ENCODE measurements at places on chromosomes 11 and 22.

- H3K27me3 ChIP-seq, result peaks cover 64% of the 10 kb centered on the region
- H3K36me3 ChIP-seq, result no peaks in the 10 kb centered on the region
- no peak overlapping the region for H3K4me3 ChIP-seq
- H3K4me1 ChIP-seq, result peaks cover 14% of the 10 kb centered on the region
- H3K27ac ChIP-seq, result no peak overlapping the region
- no peak for DNase-seq
Measured at GRCh38 chr11:1793081-1793480, 29.4 kb upstream of the CTSD start.

DNA sequence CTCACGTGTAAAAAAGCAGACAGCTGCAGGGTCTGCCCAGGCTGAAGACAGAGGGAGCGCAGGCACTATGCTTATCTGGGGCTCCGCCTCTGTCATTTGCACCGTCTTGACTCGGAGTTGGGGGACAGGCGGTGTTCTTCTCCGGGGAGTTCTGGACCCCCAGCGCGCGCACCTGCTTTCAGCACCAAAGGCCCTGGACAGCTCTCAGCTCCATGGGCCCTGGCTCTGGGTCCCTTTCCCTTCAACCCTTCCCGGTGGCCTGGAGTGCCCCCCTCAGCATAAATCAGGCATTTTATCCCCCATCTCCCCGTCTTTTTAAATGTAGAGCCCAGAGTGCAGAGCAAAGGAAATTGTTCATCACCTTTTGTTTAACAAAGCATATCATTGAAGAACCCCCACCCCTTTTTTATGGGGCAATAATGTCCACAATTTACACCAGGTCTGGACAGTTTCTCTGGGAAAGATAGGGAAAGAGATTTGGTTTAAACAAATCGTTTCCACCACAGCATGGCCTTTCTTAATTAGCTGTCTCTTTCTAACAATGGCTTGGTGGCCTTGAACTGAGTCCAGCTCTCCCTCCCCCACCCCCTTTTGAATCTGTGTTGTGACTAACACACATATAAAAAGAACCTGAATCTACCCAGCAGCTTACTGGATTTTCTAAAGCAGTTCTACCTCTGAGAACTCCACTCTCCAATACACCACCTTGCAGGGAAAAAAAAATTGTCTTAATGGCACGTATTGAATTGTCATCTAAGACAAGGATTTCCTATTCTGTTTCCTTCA, 1.7 kb downstream of the SEZ6L start:
- peaks cover 5% of the 10 kb centered on the region for H3K4me1 ChIP-seq
- peaks cover 60% of the 10 kb centered on the region for H3K27me3 ChIP-seq
- no peak overlapping the region for H3K27ac ChIP-seq

DNA sequence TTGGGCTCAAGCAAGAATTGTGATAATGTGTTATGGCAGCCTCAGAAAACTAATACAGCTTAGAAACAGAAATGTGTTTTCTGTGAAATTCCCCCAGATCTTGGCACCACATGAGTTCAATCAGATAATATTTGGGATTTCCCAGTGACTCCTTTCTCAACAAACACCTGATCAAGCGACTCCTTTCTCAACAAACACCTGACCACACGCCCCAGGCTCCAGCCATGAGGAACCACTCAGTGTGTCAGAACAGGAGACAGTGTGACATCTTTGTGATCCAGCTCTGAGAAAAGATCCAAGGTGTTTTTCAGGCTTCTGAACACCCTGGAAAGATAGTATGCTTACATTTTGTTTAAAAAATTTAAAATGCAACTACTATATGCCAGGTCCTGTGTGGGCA, 1.9 kb upstream of the UVRAG start:
- DNase-seq, result no peak
- no peak overlapping the region for H3K4me3 ChIP-seq
- peaks cover 20% of the 10 kb centered on the region for H3K27me3 ChIP-seq
- H3K36me3 ChIP-seq, result no peaks in the 10 kb centered on the region
- H3K4me1 ChIP-seq, result peaks cover 13% of the 10 kb centered on the region

- H3K4me3 ChIP-seq, result no peak overlapping the region
- no peak for DNase-seq
- H3K4me1 ChIP-seq, result peaks cover 7% of the 10 kb centered on the region
- H3K27me3 ChIP-seq, result no peaks in the 10 kb centered on the region
Measured at GRCh38 chr11:10599388-10600175, 31.1 kb upstream of the LYVE1 start.

- no peaks in the 10 kb centered on the region for H3K36me3 ChIP-seq
- H3K27ac ChIP-seq, result no peak overlapping the region
- no peak for DNase-seq
- no peaks in the 10 kb centered on the region for H3K4me1 ChIP-seq
Measured at GRCh38 chr11:134727204-134727603, 315.2 kb upstream of the B3GAT1 start.

GRCh38 chr11:107392611-107393010, 65.0 kb downstream of the CWF19L2 start:
- H3K27ac ChIP-seq, result no peak overlapping the region
- H3K27me3 ChIP-seq, result no peaks in the 10 kb centered on the region
- no peak overlapping the region for H3K4me3 ChIP-seq

GRCh38 chr11:111749646-111750045, 16.5 kb downstream of the PPP2R1B start:
- no peaks in the 10 kb centered on the region for H3K4me1 ChIP-seq
- H3K36me3 ChIP-seq, result peaks cover 57% of the 10 kb centered on the region
- H3K27ac ChIP-seq, result no peak overlapping the region
- H3K27me3 ChIP-seq, result no peaks in the 10 kb centered on the region
- H3K4me3 ChIP-seq, result no peak overlapping the region

- peaks cover 24% of the 10 kb centered on the region for H3K36me3 ChIP-seq
- peaks cover 32% of the 10 kb centered on the region for H3K4me1 ChIP-seq
- H3K27me3 ChIP-seq, result peaks cover 32% of the 10 kb centered on the region
- peak overlapping the region; percentile 84 for H3K27ac ChIP-seq
- peak overlapping the region; percentile 66 for H3K4me3 ChIP-seq
- DNase-seq, result peak; percentile 61
Measured at GRCh38 chr11:11155962-11156815, 196.9 kb downstream of the CSNK2A3 start.

GRCh38 chr11:121723246-121723741, 270.5 kb upstream of the SORL1-AS1 start:
- no peak overlapping the region for H3K4me3 ChIP-seq
- no peak for DNase-seq
- H3K27me3 ChIP-seq, result peaks cover 23% of the 10 kb centered on the region
- H3K4me1 ChIP-seq, result no peaks in the 10 kb centered on the region
- H3K27ac ChIP-seq, result no peak overlapping the region

GRCh38 chr22:43465291-43466015, 53.6 kb downstream of the MPPED1 start:
- H3K4me3 ChIP-seq, result no peak overlapping the region
- H3K27ac ChIP-seq, result no peak overlapping the region
- H3K4me1 ChIP-seq, result no peaks in the 10 kb centered on the region
- no peaks in the 10 kb centered on the region for H3K36me3 ChIP-seq
- H3K27me3 ChIP-seq, result peaks cover 22% of the 10 kb centered on the region
- DNase-seq, result no peak

- no peak overlapping the region for H3K27ac ChIP-seq
- peaks cover 10% of the 10 kb centered on the region for H3K27me3 ChIP-seq
- no peaks in the 10 kb centered on the region for H3K36me3 ChIP-seq
Measured at GRCh38 chr22:39135092-39135896, 17.2 kb downstream of the CBX7 start.

DNA sequence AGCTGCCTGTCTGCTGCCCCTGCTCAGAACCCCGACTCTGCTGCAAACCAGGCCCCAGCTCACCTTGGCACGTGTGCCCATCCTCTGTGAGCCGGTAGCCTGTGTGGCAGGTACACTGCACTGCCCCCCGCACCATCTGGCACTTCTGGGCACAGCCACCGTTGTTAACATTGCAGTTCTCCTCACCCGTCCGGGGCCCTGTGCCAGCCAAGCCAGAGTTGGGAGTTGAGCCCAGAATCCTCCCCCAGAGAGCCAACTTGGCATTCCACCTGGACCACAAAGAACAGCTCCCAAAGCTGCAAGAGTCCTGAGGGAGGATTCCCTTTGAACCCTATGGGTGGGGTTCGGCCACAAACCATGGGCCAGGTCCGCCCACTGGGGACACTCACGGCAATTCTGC, 22.5 kb downstream of the LRP4 start:
- H3K27me3 ChIP-seq, result peaks cover 13% of the 10 kb centered on the region
- DNase-seq, result no peak

- no peaks in the 10 kb centered on the region for H3K36me3 ChIP-seq
- H3K27ac ChIP-seq, result no peak overlapping the region
- no peaks in the 10 kb centered on the region for H3K4me1 ChIP-seq
Measured at GRCh38 chr22:37981282-37982011, 2.9 kb downstream of the SOX10 start.

DNA sequence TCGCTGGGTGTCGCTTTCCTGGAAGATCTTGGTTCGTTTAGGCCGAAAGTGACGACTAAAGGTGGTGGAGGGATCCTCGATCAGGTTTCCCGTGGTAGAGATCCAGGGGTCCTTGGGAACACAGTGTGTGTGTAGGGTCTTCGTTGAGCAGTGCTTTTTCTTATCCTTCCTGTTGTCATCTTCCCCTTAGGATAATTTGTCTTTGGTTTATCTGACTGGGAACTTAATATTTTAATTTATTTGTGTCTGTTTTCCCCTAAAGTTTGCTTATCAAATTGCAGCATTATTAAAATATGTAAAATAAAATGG, 403 bp downstream of the RBM7 start:
- H3K36me3 ChIP-seq, result peaks cover 43% of the 10 kb centered on the region
- peaks cover 43% of the 10 kb centered on the region for H3K4me1 ChIP-seq
- peaks cover 4% of the 10 kb centered on the region for H3K27me3 ChIP-seq
- no peak for DNase-seq
- H3K4me3 ChIP-seq, result peak overlapping the region; percentile 96

- H3K4me3 ChIP-seq, result no peak overlapping the region
- no peak overlapping the region for H3K27ac ChIP-seq
- H3K36me3 ChIP-seq, result no peaks in the 10 kb centered on the region
- H3K27me3 ChIP-seq, result no peaks in the 10 kb centered on the region
- H3K4me1 ChIP-seq, result no peaks in the 10 kb centered on the region
Measured at GRCh38 chr11:98940913-98941312, 79.8 kb upstream of the CNTN5 start.

- DNase-seq, result no peak
- H3K4me3 ChIP-seq, result no peak overlapping the region
- H3K27me3 ChIP-seq, result peaks cover 51% of the 10 kb centered on the region
- no peaks in the 10 kb centered on the region for H3K36me3 ChIP-seq
Measured at GRCh38 chr11:33997584-33998251, 53.8 kb upstream of the CAPRIN1 start.

DNA sequence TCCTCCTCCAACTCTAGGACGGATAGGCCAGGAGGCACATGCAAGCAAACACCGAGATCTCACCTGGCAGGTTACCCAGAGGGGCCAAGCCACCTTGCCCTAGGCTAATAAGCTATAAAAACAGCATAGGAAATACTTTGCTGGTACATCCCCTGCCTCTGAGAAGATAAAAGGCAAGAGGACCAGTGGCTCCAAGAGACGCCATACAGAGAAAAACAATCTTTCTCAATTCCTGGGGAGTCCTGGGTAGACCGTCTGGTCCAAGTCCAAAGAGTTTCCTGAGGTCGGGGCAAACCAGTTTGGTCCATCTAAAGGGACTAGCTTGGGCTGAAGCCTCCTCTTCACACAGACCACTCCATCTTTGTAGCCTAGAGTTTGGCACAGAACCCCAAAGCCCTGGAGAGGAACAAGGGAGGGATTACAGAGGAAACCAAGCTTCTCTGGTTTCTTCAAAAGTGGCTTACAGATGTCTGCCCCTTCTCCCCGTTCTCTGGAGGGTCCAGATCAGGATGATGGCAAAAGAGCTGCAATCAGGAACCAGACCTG, 40.4 kb downstream of the NUMA1 start:
- DNase-seq, result no peak
- no peak overlapping the region for H3K27ac ChIP-seq
- H3K27me3 ChIP-seq, result no peaks in the 10 kb centered on the region
- H3K4me1 ChIP-seq, result peaks cover 26% of the 10 kb centered on the region
- peaks cover 28% of the 10 kb centered on the region for H3K36me3 ChIP-seq

DNA sequence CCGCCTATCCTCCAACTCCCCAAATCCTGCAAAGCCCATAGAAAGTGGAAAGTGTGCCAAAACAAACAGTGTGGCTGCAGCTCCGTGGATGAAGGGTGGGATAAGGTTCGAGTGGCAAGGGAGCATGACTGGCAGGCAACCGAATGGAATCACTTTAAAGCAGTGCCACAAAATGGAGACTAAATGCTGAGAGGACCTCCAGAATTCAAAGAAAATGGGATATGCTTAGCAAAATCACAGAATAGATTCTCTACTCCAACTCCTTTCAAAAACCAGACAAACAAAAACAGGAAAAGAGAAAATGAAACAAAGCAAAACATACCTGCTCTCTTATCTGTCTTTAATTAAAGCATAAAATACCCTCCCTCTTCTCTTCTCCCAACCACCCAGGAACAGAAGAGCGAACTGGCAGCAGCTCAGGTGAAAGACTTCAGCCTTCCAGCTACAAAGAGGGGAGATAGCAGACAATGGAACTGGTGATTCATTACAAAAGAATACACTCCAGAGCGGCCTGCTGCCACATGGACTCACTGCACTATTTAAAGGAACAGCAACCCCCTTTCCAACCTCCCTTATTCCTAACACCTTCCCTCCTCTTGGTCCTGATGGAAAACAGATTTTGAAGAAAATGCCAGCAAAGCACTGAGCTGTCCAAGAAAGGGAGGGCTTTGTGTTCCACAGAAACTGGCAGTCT, 118.5 kb downstream of the APOL5 start:
- no peak overlapping the region for H3K4me3 ChIP-seq
- no peaks in the 10 kb centered on the region for H3K36me3 ChIP-seq
- H3K27ac ChIP-seq, result no peak overlapping the region
- H3K4me1 ChIP-seq, result peaks cover 2% of the 10 kb centered on the region
- peaks cover 34% of the 10 kb centered on the region for H3K27me3 ChIP-seq
- no peak for DNase-seq

DNA sequence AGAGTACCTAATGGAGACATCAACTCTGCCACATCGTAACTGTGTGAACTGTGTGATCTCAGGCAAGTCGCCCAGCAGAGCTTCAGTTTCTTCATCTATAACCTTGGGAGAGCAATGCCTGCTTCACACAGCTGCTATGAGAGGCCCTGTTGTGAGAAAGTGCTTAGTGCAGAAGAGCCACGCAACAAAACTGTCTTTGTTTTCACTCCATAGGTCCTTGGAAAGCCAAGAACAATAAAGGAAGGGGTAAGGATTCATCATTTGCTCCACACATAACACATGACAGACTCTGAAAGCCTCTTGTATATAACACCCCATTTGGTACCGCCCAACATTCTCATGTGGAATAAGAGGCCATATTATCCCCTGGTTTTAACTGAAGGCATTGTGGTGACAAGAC, 231.9 kb upstream of the ISX start:
- no peak for DNase-seq
- H3K4me1 ChIP-seq, result no peaks in the 10 kb centered on the region
- H3K27ac ChIP-seq, result no peak overlapping the region
- no peak overlapping the region for H3K4me3 ChIP-seq
- no peaks in the 10 kb centered on the region for H3K27me3 ChIP-seq

- no peak overlapping the region for H3K4me3 ChIP-seq
- no peaks in the 10 kb centered on the region for H3K27me3 ChIP-seq
- no peaks in the 10 kb centered on the region for H3K4me1 ChIP-seq
- no peak overlapping the region for H3K27ac ChIP-seq
- H3K36me3 ChIP-seq, result no peaks in the 10 kb centered on the region
Measured at GRCh38 chr11:100812517-100812916, 125.4 kb downstream of the ARHGAP42 start.
